ENCODE measurements at places on chromosomes 13 and 19.

GRCh38 chr19:2207991-2208860 is 27.9 kb downstream of the PLEKHJ1 start:
- DNase-seq = no peak

GRCh38 chr13:63843766-63844699 is 2428.4 kb upstream of the PCDH20 start:
- DNase-seq = no peak

GRCh38 chr19:3227054-3227626 is 2.7 kb downstream of the CELF5 start:
- no peak for DNase-seq

- DNase-seq = no peak
Measured at GRCh38 chr13:20127562-20128458, 33.0 kb downstream of the GJA3 start.

DNA sequence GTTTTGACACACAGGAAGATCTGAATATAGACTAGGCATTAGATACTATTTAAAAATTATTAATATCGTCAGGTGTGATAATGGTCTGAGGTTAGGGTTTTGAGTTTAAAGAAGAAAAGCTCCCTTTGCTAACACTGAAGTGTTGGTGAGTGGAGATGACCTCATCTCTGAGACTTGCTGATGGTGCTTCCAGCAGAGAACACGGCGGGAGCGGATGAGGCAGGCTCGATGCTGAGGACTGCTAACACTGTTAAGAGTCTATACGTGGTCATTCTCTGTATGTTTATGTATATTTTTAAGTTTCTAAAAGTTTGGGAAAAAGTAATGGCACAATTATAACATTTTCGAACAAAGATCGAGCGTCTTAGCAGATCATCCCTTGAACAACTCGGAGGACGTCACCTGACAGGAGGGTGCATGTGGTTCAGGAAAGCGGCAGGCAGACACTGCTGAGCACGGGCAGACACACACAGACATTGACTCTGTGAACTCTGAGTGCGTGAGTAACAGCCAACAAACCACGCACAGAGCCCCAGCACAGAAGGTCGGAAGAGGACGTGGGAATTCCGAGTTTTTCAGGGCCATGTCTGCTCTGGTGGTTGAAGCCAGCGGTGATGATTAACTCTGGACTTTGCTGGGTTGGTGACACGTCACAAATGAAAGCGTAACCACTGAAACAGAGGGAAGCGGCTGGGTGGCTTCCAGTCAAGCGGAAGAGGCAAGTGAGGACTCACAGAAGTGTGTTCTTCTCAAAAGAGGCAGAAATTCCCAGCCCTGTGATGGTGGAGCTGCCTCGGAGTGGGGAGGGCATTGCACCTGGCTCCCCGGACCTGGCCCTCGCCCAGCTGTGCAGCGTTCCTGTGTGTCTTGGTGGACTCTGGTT is 91.9 kb upstream of the TEX29 start:
- DNase-seq = no peak

DNA sequence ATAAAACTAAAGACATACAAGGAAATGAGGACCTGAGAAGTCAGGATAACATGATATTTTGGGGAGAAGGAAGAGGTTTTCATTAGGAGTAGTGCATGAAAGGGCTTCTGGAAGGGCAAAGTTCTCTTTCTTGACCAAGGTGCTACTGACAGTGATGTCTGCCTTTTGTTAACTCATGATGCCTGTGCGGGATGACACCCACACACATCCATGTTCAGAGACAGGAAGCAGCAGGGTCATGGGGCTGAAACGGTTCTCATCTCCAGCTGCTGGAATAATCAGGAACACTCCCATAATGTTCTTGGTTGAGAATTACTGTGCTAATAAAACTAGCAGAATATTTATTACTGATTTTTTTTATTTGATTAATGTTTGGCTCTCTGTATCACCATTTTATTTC is 29.1 kb downstream of the KCNC3 start:
- DNase-seq = no peak

- DNase-seq = no peak
Measured at GRCh38 chr13:46797501-46798237, 708 bp upstream of the ESD start.

DNA sequence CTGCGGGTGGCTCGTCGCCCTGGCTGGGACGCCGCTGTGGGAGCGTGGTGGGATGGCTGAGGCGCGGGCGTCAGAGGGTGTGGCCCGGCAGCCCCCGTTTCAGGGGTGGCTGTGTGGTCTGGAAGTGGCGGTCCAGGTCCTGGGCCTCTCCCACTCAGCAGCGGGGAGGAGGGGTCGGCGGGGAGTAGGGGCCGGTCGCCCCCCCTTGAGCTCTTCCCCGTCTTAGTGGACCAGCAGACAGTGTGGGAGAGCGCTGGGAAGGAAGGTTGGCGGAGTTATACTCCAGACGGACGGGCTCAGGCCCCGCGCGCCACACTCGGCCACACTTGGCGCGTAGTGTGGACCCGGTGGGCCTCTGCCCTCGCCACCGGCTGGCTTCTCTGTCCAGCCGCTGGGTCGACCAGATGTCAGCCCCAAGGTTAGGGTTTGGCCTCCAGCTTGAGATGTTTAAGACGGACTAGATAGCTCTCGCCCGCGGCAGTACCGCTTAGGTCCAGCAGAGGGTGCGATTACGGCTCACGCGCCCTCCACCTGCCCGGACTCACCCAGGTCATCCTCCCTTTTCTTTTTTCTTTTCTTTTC is 21.7 kb upstream of the ZNF429 start:
- DNase-seq = no peak

DNA sequence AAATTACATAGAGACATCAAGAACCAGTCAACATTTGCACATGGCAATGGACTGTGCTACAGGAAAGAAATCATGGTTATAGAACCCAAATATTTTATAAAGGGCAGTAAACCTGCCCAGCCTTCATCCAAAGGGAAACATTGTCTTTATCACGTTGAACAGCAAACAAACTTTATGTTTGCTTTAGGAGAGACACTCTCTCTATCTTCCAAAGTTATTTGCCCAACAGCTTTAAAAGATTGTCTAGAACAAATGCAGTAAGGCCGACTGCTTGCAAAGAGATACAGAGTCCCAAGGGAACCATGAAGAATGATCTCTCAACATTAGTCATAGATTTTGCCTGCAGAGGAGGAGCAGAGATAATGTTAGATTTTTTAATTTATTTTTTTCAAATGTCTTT is 1323.5 kb upstream of the SLC10A2 start:
- DNase-seq = no peak

- DNase-seq = no peak
Measured at GRCh38 chr13:48486836-48487235, 46.0 kb downstream of the RCBTB2 start.

- no peak for DNase-seq
Measured at GRCh38 chr19:18446811-18447359, 9.0 kb upstream of the ISYNA1 start.

DNA sequence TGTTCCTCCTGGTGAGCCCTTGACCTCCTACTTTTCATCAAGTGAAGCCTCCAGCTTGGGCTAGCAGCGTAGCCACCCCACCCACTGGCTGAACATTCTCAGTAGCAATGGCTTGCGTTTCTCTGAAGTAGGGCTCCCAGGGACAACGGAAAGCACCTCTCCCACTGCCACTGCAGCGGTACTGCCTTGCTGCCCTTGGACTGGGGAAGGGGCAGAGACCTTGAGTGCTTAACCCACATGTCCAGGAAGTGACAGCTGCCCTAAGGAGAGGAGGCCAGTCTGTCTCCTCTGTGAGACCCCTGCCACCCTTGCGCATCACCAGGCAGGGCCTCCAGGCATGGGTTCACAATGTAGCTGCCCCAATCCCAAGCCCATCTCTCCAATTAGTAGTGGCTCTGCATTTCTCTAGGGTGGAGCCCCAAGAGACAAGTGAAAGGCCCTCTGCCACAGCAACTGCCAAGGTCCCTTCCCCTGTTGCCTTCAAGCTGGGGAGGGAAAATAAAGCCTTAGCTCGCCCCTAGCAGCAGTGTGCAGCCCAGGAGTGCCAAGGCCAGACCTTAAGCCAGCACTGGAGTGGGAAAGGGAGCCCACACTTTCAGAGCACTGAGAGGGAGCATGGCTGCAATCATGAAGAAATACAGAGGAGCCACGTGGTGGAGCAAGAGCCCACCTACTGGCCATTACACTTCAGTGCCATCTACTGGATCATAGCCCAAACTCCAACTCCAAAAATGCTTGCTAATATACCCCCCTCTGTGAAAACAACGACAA is 175.9 kb upstream of the TRPC4 start:
- peak; percentile 2 for DNase-seq

- DNase-seq = no peak
Measured at GRCh38 chr13:97110936-97111335, 111.2 kb upstream of the MBNL2 start.

DNA sequence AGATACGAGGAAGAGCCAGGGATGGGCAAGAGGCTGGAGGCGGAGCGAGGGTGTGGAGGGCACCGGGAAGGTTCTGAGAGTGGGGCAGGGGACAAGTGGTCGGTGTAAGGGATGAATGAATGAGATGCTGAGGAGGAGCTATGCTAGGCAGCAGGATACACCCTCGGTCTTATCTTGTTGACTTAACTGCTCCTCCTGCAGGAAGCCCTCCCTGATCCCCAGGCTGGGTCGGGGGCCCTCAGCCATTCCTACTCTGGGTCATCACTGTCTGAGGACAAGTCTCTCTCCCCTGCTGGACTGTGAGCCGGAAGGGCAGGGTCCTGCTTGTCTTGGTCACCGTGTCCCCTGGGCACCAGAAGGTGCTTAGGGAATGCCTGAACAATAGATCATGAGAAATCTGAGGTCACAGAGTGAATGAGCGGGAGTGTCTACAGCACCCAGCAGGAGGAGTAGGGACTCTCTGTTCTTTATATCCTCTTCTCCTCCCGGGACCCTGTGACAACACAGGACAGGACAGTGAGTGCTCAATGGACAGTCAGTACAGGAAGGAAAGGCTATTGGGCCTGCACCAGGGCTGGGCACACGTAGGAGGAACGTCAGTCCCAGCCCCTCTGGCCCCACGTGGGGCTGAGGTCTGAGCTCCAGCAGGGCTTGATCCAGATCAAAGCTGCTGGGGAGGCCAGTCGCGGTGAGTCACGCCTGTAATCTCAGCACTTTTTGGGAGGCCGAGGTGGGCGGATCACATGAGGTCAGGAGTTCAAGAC is 6.5 kb downstream of the NKPD1 start:
- peak; percentile 97 for DNase-seq

DNA sequence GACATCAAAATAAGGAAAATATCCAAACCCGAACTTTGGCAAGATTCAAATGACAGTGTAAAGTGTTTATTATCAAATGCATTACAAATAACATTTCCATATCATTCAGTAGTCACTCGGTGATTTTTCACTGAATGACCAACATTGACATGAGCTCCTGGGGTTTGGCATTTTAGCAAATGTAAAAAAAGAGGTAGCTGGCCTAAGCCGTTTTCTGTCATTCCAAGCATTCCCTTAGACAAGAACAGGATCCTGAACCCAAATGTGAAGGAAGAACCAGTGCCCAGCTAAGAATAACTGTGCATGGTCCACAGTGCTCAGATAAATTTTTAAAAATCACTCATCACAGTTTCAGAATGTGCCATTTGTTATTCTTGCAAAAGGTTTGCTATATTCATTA is 327.9 kb downstream of the GPC6 start:
- DNase-seq = no peak

- DNase-seq = no peak
Measured at GRCh38 chr13:51674276-51674675, 90.0 kb downstream of the WDFY2 start.

DNA sequence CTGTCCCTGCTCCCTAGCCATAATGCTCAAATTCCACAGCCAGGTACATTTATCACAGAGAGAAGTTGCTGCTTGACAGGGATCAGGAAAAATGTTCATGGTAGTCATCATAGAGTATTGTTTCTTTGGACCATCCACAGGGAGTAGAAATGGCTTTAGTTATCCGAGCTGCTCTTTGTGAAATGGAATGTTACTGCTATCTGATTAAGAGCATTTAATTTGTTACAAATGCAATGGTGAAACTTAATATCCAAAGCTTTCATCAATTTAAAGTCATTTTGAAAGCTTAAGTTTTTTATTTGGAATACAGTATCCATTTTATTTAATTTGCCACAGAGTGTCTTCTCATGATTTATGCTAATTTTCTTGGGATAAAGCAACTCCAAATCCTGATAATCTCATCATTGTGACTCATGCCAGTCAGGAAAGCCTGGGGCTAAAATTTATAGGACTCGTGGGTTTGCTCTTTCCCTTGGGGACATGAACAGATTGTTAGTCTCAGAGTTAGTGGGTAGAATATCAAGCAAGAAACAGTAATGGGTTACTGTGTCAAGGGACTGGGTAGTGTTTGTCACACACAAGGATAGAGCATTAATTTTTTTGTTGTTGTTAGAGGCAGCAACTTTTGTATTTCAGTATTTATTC is 59.8 kb downstream of the SCEL start:
- no peak for DNase-seq

GRCh38 chr19:32308431-32309077 is 36.9 kb upstream of the ZNF507 start:
- DNase-seq = no peak

DNA sequence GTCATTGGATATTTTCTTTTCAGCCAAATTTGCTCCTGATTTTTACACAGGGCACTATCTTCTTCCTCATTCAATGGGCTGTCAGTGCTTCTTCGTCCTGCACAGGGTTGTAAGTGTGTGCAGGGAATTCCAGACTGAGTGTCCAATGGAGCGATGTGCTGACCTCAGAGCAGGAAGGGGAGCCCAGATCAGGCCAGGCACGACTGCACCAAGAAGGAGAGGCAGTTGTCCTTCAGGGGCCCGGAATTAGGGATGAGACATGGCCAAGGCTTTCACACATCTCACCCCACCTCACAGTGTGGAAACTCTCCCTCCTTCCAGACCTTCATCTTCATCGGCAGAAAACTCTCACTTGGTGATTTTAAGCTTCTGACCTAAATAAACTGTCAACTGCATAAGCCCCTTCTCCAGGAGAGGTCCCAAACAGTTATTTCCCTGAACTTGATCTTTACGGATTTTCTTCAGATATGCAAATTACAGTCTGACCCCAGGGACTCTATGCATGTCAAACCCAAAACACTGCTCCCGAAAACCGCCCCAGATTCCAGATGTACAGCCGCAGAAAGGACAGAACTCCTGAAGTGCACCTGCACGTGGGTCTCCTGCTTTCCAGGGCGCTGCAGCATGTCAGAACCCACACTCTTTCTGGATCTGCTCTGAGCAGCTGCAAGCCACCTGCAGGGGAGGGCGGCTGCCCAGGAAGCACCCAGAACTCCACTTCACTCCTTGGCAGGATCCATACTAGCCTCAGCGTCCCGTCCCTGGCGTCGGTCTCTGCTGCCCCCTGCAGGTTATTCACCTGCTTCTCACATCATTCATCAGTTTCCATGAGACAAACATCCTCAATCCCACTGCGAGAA is 625 bp upstream of the ZNF20 start:
- peak; percentile 61 for DNase-seq

DNA sequence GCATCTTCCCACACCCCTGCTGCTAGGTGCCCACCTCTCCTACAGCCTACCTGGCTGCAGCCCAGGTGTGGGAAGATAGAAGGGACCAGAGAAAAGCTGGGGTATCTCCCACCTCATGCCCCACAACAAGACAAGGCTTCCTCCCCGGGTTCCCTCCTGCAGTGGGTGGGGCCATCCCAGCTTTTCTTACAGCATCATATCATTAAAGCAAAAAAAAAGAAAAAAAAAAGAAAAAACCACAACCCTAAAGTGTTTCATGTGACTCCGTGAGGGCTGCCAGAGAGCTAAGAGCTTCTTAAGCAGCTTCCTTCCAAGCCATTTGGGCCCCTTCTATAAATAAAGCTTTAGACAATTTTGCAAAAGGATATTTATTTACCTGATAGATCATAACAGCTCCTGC is 455.4 kb upstream of the TSHZ3 start:
- DNase-seq = no peak
